ENCODE measurements at places on chromosomes 5 and 9.
A peak's percentile ranks its signal among the peaks of the same experiment; 100 is the strongest.

GRCh38 chr5:4419281-4419680 is 720.8 kb upstream of the ADAMTS16 start:
- DNase-seq = no peak

DNA sequence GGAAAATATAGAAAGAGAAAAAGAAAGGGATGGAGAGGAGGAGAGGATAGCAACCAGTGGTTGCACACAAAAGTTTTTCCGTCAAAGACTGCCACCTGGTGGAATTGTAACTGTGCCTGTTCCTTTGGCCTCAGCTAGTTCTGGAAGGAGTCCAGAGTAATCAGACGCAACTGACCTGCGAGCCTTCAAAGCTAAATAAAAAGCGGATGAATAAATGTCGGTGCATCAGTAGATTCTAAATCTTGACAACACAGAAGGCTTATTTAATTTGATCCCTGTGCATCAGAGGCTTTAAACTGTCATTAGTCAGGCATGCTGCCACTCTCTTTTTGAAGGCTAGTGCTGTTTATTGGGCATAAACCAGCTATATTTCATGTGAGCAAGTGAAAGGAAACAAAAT is 132.9 kb upstream of the ACO1 start:
- peak; percentile 63 for DNase-seq

DNA sequence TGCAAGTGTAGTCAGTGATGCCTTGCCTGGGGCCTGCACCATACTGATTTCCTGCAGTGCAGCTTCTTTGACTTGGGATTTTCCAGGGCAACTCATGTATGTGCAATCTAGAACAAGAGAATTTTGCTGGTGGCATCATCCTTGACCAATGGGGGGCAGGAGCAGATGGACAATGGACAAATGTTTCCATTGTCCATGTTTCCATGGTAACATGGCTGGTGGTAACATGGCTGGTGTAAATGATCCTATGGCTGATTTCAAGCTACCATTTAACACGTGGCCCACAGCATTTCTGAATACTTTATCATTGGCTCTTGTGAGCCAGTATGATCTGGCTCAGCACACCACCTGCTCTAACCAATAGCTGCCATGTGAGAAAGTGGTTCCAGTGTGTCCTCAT is 130.1 kb upstream of the OSMR start:
- DNase-seq = no peak

GRCh38 chr9:133058071-133058470 is 3.7 kb upstream of the CEL start:
- no peak for DNase-seq

GRCh38 chr9:76036762-76037161 is 146.3 kb downstream of the PCSK5 start:
- no peak for DNase-seq

DNA sequence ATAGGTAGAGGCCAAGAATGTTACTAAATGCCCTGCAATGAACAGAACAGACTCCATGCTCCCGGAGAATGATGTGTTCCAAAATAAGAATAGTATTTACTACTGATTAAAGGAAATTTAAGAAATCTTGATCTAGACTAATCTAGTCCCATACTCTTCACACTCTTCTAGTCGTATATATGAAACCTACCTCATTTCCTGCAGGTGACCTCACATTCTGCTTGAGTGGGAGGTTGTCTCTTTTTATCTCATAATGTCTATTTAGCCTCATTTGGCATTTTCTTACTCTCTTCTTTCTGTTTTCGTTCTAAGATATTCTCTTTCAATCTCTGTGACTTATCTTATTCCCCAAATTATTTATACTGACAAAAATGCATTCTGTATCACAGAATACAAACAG is 9.2 kb upstream of the SHOC1 start:
- no peak for DNase-seq

- DNase-seq = no peak
Measured at GRCh38 chr5:150278916-150279315, 10.7 kb downstream of the CAMK2A start.

DNA sequence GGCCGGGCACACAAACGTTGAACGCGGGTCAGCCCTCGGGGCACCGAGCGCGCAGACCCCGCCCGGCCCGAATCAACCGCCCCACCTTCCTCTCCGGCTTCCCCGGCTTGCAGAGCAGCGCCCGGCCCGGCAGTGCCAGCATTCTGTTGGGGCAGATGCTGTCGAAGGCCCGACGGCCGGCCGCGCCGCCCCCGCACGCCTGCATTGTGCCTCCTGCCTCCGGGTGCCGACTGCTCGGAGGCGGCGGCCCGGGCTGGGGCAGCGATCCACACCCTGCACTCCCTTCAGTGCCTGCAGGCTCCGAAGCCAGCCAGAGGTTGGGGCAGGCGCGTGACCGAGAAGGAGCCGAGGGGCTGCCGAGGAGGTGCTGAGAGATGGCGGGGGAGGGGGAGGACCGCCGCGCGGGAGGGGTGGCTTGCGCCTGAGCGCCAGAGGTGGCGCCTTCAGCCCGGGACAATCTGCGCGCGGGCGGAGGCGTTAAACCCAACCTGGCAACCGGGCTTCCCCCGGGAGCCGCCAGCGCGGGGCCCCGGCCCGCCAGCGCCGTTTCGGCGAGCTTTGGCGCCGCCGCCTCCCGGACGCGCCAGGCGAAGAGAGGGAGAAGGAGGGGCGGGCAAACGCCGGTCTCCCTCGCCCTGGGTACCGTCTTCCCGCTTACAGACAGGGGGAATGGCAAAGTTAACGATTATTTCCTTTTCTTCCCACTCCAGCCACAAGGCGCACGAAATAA is at the start of gene MCIDAS:
MCIDAS (minus strand) TSS at position 382 of the 730 bp plus-strand sequence; CDS start at position 205, 177 bp downstream.
- peak; percentile 63 for DNase-seq

GRCh38 chr5:149257889-149258705 is 13.6 kb upstream of the AFAP1L1 start:
- no peak for DNase-seq

- DNase-seq = no peak
Measured at GRCh38 chr9:81825846-81826516, 102.2 kb upstream of the SPATA31D4 start.

GRCh38 chr5:80034962-80035821 is at the start of gene THBS4:
THBS4 (plus strand) TSS chr5:80035348; CDS start chr5:80035538, 190 bp downstream.
- DNase-seq = no peak

- DNase-seq = no peak
Measured at GRCh38 chr5:129082225-129083136, 12.1 kb upstream of the ISOC1 start.

DNA sequence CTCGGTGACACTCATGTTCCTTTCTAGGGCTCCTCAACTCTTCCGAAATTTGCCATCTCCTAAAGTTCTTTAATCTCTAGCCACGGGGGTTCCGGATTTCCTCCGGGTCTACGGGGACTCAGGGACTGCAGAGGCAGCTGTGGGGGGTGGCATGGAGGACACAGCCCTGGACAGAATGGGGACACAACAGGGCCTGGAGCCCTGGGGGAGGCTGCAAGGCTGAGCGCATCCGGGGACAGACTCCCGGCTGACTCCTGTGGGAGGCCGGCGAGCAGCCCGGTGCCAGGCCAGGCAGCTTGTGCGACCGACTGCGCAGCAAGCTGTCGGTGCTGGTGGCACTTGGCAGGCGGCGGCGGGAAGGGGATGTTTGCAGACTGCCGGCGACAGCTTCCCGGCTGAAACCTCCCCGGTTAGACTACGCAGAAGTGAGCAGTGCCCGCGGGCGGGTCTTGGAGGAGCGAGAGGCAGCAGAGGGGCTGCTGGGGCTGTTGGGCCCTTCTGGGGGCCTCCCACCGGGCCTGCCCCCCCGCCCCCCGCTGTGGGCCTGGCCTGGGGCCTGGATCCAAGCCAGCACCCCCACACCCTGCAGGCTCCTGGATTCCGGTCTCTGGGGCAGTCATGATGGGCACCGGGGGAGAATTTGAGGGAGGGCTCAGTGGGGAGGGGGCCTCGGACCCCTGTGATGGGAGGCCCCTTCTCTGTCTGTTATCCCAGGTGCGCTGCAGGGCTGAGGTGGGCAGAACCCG is 28.7 kb upstream of the UBAC1 start:
- no peak for DNase-seq

- no peak for DNase-seq
Measured at GRCh38 chr9:15578714-15579113, 25.9 kb downstream of the CCDC171 start.

DNA sequence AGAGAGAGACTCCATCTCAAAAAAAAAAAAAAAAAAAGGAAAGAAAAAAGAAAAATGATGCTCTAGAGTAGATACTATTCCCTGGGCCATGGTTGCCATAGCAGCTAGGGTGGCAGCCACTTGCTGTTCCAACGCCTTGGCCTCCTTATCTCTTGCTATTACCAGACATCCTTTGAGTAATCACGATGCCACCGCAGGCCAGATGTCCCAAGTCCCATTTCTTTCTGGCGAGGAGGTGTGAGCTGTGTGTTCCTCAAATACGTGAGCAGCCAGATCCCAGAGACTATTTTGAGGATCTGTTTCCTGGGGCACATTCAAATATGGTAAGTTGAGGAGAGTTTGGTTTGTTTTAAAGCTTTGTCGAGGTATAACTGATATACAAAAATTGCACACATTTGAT is 23.4 kb upstream of the GFPT2 start:
- no peak for DNase-seq

DNA sequence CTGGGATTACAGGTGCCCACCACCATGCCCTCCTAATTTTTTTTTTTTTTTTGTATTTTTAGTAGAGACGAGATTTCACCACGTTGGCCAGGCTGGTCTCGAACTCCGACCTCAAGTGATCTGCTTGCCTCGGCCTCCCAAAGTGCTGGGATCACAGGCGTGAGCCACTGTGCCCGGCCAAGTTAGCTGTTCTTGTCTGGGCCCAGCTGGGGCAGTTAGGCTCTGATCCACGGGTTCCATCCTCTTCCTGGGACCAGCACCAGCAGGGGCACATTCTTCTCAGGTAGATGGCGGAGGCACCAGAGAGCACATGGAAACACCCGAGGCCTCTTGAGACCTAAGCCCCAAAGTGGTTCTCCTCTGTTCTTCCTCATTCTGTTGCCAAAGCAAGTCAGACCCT is 281.6 kb downstream of the PBX3 start:
- no peak for DNase-seq

DNA sequence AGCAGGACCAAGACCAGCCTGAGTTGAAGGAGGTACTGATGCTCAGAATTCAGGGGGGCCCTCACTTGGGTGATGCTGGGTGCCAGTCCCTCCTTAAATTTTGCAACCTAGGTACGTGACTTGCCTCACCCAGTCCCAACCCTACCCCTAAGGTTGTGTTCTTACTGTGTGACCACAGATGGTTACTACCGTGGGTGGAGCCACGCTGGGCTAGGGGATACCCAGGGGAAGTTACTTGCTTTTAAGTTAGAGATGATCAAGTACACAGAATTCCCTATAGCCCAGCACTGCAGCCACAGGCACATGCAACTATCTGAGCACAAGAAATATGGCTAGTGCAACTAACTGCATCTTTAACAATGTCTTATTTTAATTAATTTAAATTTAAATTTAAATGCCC is 32.9 kb downstream of the NXNL2 start:
- DNase-seq = no peak

- no peak for DNase-seq
Measured at GRCh38 chr9:129270903-129271431, 92.9 kb upstream of the IER5L start.

DNA sequence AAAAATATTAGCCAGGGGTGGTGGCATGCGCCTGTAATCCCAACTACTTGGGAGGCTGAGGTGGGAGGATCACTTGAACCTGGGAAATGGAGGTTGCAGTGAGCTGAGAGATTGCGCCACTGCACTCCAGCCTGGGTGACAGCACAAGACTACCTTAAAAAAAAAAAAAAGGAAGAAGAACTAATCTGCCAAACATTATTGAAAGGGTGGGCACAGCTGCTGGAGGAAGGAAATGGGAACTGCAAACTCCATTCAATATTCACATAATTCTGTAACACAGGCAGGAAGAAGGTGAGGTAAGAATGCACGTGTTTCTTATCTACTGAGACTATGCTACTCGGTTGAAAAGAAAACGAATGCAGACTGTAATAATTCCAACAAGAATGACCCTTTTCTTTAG is 121.1 kb upstream of the GNA14 start:
- no peak for DNase-seq

DNA sequence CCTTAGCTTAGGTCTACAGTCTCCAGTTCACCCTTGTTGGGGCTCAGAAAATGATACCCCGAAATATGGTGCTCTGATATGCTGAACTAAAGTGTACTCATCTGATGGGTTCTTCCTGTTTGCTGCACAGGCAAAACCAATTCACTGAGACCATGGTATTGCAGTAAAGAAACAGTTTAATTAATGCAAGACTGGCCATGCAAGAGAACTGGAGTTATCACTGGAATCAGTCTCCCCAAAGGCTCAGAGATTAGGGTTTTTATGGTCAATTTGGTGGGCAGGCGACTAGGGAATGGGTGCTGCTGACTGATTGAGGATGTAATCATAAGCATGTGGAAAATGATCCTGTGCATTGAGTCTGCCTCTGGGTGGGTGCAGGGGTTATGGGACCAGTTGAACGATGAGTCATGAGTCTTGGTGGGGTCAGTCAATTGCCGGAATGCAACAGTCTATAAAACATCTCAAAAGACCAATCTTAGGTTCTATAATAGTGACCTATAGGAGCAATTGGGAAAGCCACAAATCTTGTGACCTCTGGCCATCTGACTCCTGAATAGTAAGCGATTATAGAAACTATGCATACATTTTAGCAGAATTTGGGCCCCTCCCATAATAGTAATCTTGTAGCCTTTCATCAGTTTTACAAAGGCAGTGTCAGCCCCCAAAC is 113.0 kb upstream of the ANKRD55 start:
- no peak for DNase-seq

DNA sequence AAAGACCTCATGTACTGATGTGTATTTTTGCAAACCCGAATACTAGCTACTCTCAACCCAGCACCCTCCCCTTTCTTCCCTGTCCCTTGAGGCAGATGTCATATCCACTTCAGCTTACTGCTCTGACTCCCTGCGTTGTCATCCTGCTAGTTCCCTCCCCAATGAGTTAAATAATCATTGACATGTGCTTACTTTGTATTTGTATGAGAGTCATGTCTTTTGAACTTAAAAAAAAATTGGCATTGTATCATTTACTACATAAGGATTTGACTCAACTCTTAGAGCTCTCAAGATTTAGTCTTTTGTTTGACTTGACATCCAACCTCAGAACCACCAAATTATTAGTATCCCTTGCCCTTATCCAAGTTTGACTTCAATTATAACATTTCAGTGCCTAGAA is 219.7 kb upstream of the TUT7 start:
- DNase-seq = no peak

DNA sequence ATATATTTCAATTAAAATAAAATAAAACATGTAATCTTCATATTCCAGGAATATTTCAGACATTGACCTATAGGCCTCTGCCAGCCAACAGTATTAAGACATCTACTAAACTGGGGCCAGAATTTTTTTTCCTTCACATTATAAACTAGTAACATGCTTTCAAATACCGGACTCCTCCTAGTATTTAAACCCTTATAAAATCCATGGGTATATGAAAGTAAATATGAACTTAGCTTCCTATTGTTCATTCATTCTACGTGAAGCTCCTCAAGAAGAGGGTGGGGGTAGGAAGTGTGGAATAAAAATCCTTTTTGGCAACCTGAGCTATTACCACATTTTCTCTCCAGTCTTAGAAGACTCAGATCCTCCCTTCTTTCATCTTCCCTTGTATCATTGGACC is 16.4 kb downstream of the SEMA5A start:
- no peak for DNase-seq
